ENCODE measurements at places on chromosomes 1 and 21.

GRCh38 chr1:82555501-82555900, 754.8 kb downstream of the ADGRL2 start:
- DNase-seq, result no peak
- H3K27ac ChIP-seq, result no peak overlapping the region
- H3K4me3 ChIP-seq, result no peak overlapping the region
- H3K36me3 ChIP-seq, result no peaks in the 10 kb centered on the region
- H3K27me3 ChIP-seq, result no peaks in the 10 kb centered on the region

DNA sequence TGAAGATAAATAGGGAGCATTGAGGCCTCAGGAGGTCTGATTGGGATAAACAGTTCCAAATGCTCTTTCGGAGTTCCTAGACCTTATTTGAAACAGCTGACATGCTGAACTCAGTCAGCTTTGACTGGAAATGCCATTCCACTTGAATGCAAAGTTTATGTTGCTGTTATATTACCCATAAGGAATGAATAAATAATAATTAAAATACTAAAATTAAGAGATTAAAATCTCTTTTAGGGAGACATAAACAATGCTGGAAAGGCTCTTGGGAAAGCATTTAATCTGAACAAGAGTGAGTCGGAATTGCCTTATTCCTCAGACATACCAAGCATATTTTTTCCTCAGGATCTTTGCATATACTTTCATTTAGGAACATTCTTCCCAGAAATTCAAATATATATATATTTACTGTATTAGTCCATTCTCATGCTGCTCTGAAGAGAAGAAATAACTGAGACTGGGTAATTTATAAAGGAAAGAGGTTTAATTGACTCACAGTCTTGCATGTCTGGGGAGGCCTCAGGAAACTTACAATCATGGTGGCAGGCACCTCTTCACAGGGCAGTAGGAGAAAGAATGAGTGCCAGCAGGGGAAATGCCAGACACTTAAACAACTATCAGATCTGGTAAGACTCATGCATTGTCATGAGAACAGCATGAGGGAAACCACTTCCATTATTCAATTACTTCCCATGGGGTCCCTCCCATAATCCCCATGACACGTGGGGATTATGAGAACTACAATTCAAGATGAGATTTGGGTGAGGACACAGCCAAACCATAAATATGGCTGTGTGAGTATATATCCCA, 318.2 kb upstream of the PLXNA2 start:
- DNase-seq, result no peak
- no peaks in the 10 kb centered on the region for H3K4me1 ChIP-seq
- no peak overlapping the region for H3K4me3 ChIP-seq
- no peak overlapping the region for H3K27ac ChIP-seq

GRCh38 chr1:203839081-203839480, 22.3 kb upstream of the SNRPE start:
- no peaks in the 10 kb centered on the region for H3K27me3 ChIP-seq
- H3K27ac ChIP-seq, result no peak overlapping the region
- no peak for DNase-seq

DNA sequence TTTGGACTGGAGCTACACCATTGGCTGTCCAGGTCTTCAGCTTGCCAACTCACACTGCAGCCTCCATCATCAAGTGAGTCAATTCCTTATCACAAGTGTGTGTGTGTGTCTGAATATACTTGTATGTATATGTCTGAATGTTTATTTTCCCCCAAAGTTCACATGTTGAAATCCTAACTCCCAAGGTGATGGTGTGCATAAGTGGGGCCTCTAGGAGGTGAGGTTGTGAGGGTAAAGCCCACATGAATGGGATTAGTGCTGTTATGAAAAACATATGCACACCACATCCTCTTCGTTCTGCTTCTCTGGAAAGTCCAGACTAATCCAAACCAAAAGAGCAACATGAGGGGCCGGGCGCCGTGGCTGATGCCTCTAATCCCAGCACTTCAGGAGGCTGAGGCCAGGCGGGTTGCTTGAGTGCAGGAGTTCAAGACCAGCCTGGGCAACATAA, 48.7 kb upstream of the LBR start:
- H3K36me3 ChIP-seq, result no peaks in the 10 kb centered on the region
- no peak for DNase-seq
- H3K4me1 ChIP-seq, result peaks cover 10% of the 10 kb centered on the region

- no peaks in the 10 kb centered on the region for H3K27me3 ChIP-seq
- H3K27ac ChIP-seq, result no peak overlapping the region
- peak; percentile 3 for DNase-seq
These were observed 50.2 kb downstream of the DENND1B start for GRCh38 chr1:197725044-197725443.

- H3K4me3 ChIP-seq, result no peak overlapping the region
- no peaks in the 10 kb centered on the region for H3K4me1 ChIP-seq
- H3K36me3 ChIP-seq, result no peaks in the 10 kb centered on the region
- no peak overlapping the region for H3K27ac ChIP-seq
- DNase-seq, result no peak
These were observed 101.3 kb downstream of the PLPPR4 start for GRCh38 chr1:99365545-99365944.

DNA sequence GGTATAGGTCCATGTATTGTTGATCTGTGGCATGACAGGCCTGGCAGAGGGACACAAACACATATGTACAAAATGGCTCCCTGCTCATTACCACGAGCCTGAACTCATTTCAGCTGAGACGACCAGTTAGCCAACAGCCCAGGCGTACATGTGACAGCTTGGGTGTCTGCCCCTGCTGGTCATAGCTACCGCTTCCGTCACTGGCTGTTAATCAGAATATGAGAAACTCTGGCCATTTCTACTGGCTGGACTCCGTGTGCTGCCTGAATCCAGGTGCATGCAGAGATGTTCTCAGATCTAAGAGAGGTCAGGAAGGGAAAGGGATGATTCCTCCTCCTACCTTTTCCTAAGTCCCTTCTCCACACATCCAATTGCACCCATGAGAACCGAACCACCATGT, 144.5 kb downstream of the PBX1 start:
- H3K4me3 ChIP-seq, result no peak overlapping the region
- H3K27me3 ChIP-seq, result no peaks in the 10 kb centered on the region
- H3K36me3 ChIP-seq, result no peaks in the 10 kb centered on the region
- peaks cover 42% of the 10 kb centered on the region for H3K4me1 ChIP-seq
- DNase-seq, result no peak

DNA sequence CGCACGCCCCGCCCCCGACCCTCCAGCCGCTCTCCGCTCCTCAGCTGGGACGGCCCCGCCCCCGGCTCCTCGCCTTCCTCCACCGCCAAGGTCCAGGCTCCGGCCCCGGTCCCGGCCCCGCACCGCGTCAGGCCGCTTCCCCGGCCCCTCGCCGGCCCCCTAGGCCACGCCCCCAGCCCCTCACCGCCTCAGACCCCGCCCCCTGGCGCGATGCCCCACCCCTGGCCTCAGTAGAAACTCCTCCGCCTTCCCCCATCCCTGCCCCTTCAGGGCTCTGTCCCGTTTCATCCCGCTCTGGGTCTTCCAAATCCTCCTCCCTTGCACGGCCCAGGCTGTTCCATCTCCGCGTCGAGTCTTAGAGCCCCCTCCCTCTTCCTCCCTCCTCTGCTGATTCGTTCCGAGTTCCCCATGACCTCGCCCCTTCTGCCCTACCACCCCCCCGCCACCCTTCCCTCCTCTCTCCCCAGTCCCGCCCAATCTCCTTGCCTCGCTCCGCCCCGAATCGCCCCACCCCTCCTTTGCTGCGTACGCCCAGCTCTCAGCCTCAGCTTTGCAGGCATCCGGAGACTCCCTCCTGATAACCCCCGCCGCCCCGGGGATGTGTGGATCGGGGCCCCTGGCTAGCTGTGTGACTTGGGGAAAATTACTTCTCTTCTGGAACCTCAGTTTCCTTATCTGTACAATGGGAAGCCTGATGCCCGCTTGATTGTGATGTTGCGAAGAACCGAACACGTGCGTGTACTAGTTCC, 448 bp upstream of the ASAP3 start:
- H3K4me1 ChIP-seq, result peaks cover 12% of the 10 kb centered on the region
- no peaks in the 10 kb centered on the region for H3K27me3 ChIP-seq
- H3K27ac ChIP-seq, result no peak overlapping the region
- peak overlapping the region; percentile 76 for H3K4me3 ChIP-seq
- peak; percentile 82 for DNase-seq

- peaks cover 8% of the 10 kb centered on the region for H3K27me3 ChIP-seq
- H3K27ac ChIP-seq, result no peak overlapping the region
- DNase-seq, result peak; percentile 48
These were observed 5.4 kb downstream of the NPR1 start for GRCh38 chr1:153683854-153684253.

- H3K4me3 ChIP-seq, result no peak overlapping the region
- peak; percentile 85 for DNase-seq
- H3K4me1 ChIP-seq, result peaks cover 8% of the 10 kb centered on the region
- no peak overlapping the region for H3K27ac ChIP-seq
These were observed 24.1 kb downstream of the PIGM start for GRCh38 chr1:160007577-160008200.

DNA sequence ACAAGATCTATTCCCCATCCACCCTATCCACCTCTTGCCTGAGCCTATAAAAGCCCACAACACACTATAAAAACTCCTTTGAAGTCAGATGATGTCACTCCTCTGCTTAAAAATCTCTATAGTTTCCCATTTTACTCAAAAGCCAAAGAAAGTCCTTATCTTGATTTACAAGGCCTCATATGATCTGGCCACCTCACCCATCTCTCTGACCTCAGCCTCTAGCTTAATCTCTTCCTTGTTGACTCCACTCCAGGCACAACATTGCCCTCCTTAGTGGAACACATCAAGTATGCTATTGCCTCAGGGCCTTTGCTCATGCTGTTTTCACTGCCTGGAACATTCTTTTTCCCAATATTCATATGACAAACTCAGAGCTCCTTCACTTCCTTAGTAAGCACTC, 33.3 kb downstream of the ZNF281 start:
- peaks cover 68% of the 10 kb centered on the region for H3K4me1 ChIP-seq
- H3K36me3 ChIP-seq, result no peaks in the 10 kb centered on the region
- no peaks in the 10 kb centered on the region for H3K27me3 ChIP-seq

- no peaks in the 10 kb centered on the region for H3K36me3 ChIP-seq
- no peak overlapping the region for H3K27ac ChIP-seq
- H3K27me3 ChIP-seq, result no peaks in the 10 kb centered on the region
These were observed 20.8 kb downstream of the FAM177B start for GRCh38 chr1:222757646-222758268.

GRCh38 chr21:34031835-34032370, 41.5 kb upstream of the MRPS6 start:
- peaks cover under 1% of the 10 kb centered on the region for H3K4me1 ChIP-seq
- DNase-seq, result no peak
- no peaks in the 10 kb centered on the region for H3K36me3 ChIP-seq
- H3K27me3 ChIP-seq, result no peaks in the 10 kb centered on the region

GRCh38 chr21:14880922-14881321, 183.9 kb downstream of the NRIP1 start:
- H3K4me3 ChIP-seq, result no peak overlapping the region
- peaks cover 64% of the 10 kb centered on the region for H3K4me1 ChIP-seq
- H3K36me3 ChIP-seq, result no peaks in the 10 kb centered on the region
- no peaks in the 10 kb centered on the region for H3K27me3 ChIP-seq
